ENCODE measurements at places on chromosomes 12 and 14.

- DNase-seq = no peak
These were observed 23.7 kb downstream of the LGMN start for GRCh38 chr14:92724516-92725340.

- DNase-seq = peak; percentile 15
These were observed 50.9 kb downstream of the PROX2 start for GRCh38 chr14:74824997-74825396.

DNA sequence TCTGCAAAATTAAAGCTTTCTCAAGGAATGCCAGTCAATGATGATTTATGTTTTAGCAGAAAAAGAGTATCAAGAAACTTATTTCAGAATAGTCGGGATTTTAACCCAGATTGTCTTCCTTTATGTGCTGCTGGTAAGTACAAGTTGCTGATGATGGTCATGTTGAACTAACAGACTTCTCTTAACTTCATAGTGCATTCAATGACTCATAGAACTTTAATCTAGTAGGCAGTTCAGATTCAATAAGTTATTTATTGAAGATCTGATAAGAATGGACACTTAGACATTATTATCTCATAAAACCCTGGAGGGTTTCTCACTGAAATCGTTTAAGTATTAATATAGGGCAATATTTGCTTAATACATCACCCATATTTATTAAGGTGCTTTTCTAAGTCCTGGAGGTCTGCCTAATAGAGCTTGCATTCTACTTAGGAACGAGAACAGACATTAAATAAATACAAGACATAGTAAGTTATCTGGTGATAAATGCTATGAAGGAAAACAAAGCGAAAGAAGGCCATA is 33.8 kb downstream of the TOGARAM1 start:
- no peak for DNase-seq

GRCh38 chr14:48390346-48390745 is 714.9 kb upstream of the MDGA2 start:
- no peak for DNase-seq

- peak; percentile 23 for DNase-seq
These were observed 3.2 kb downstream of the USP44 start for GRCh38 chr12:95548056-95548538.

GRCh38 chr12:76428117-76428516 is 79.9 kb upstream of the BBS10 start:
- no peak for DNase-seq

DNA sequence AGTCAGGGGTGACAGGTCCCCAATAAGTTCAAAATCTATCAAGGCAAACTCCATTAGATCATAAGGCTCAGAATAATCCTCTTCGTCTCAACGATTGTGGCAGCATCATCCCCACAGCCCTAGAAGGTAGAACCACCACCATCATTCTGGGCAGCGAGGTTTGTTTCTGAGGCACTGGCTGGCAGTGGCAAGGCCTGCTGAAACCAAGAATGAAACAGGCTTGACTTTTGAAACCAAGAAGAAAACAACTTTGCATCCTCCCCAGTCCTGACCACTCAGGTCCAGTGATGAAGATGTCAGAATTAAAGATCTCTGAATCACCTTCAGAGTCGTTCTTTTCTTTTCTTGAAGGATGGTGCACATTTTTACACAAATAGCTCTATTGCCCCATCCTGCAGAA is 152.6 kb upstream of the SYT1 start:
- no peak for DNase-seq

- peak; percentile 93 for DNase-seq
These were observed at the start of gene STAT6 for GRCh38 chr12:57111031-57111734. STAT6 (minus strand) TSS chr12:57111362; CDS start chr12:57108278, 3,084 bp downstream.

DNA sequence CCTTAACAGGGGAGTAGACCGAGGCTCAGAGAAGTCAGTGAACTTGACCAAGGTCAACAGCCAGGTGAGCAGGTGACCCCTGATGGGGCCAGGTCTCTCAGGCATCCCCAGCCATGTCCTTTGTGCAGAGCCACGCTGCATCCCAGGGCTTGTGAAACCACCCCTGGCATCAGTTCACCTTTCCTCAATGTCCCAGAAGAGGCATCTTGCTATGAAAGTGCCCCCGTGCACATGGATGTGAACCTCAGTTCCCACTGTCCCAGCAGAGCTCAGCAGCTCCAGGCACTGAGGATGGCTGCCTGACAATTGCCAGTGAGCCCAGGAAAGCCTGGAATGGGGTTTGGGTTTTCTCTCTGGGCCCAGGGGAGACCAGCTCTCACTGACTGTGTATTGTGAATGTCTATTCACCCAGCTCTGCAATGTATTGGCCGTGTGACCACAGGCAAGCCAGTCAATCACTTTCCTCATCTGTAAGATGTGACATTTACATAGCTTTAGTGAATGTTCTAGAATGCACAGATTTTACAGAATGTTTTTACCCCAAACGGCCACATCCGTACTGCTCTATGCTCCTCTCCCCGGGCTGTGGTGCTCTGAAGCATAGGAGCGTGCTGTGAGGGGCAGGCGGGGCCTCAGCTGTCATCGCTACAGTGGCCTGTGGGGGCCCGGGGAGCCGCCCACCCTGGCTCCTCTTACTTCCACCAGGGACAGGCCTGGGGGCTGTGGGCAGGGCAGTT is 4.9 kb downstream of the CACNA2D4 start:
- no peak for DNase-seq

DNA sequence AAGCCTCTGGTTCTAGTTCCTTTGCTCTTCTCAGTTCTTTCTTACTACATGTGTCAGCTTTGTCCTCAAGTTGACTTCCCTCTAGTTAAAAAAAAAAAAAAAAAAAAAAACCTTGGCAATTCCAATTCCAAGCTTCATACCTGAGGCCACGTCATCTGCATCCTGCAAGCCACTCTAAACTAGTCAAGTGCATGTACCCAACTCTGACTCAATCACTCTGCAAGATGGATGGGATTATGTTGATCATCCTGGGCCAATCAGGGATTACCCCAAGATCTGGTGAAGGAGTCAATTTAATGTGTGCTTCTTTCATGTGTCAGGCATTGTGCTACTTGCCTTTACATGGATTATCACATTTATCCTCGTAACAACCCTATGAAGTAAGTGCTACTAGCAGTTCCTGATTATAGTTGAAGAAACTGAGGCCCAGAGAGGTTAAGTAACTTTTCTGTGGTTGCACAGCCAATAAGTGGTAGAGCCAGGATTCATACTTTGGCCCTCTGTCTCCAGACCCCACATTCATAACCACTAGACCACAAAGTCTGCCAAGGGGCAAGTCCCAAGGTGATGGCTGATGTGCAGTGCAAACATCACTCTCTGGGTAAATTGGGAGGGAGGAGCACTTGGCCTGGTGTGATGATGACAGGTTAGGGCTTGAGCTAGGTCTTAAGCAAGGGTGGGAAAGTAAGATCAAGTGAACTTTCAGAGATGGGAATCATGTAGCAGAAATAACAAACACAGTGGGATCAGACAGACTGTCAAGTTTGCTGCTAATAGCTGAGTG is 17.3 kb upstream of the CCND2 start:
- no peak for DNase-seq

DNA sequence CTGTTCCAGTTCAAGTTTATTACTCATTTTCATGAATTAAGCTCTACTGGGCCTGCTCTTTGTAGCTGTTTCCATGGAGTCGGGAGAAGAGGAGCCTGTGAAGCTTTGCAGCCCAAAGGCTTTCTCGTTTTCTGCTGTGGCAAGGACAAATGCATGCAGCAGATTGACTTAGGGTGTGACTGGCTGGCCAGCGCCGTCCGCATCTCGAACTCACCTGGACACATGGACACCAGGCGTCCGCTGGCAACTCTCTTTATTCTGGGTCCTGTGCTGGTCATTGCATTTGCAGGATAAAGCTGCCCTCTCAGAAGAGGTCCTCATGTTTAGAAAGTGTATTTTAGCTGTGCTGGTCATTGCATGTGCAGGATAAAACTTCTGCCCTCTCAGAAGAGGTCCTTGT is 350.4 kb downstream of the TMEM121 start:
- DNase-seq = no peak

GRCh38 chr12:127150028-127150427 is 1116.9 kb upstream of the TMEM132C start:
- DNase-seq = no peak

GRCh38 chr12:45400991-45401390 is 185.1 kb downstream of the ANO6 start:
- DNase-seq = no peak

- DNase-seq = no peak
These were observed 118.6 kb downstream of the TRMT5 start for GRCh38 chr14:60862283-60862682.

DNA sequence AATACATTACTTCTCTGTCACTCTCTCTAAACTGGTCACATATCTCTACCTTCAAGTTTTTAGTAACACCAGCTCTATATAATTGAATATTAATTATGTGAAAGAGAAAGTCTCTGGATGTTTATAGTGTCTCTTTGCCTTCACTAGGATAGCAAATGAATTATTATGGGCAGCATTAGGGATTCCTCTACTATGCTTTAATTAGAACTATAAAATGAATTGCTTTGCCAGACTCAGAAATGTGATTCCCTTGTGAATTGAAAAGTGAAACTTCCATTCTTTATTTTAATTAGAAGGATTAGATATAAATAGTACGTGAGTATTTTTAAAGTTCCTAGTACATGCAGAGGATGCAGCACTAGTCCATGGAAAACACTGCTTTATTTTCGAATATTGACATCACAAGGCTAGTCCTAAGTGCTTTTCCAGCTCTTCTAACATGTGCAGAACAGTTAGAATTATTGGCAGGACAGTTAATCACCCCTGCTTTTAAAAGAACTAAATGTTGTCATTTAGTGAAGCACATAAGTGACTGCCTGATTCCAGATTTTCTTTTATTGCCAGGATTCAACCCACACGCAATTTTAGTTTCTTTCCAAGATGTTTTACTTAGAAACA is 23.0 kb upstream of the REP15 start:
- no peak for DNase-seq

- DNase-seq = peak; percentile 74
These were observed 33.4 kb upstream of the RNASE3 start for GRCh38 chr14:20857630-20858261.

DNA sequence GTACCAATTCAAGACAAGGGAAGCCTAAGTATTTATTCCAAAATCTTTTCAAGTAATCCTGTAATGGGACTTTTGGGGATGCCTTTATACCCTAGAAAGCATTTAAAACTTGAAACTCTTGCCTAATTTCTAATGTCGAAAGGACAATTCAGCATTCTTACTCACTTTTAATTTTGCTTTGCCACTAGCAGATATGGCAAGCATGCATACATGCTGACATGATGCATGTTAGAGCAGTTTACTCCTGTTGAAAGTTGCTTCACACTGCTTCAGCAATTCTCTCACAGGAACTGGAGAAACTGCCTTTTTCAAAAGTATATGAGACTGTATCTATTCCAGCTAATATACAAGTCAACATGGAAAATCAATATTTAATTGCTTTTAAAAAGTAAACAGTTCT is 79.9 kb downstream of the TAOK3 start:
- no peak for DNase-seq
